ENCODE measurements at places on chromosomes 6 and 20.

DNA sequence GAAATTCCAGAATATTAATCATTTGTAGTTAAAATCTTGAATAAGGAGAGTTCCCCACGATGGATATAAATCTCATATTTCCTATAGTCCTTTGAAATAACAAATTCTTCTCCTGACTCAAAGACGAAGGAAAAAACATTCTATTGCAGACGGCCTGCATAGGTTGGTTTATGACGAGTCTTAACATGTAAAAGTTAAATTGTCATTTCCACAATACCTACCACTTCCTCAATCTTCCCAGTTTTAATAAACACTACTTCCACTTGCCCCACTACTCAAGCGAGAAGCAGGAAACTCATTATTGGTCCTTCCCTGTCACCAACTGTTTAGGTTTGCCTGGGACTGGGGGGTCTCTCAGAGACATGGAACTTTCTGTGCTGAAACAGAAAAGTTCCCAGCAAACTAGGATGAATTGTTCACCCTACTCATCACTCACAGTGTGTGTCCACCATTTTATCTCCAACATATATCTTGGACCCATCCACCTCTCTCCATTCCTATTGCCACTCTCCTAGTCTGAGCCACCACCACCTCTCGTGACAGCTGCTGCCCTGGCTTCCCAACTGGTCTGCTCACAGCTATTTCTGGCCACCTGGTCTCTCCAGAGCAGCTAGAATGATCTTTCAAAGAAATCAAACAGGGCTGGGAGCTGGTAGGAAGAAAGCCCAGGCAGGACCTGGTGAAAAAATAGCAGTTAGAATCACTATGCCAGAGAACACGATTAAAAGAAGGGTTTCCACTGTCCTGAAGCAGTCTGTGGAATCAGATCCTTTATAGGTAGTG is 15.1 kb upstream of the ZSCAN9 start:
- DNase-seq: no peak

GRCh38 chr6:40398810-40399477 is 188.2 kb downstream of the LRFN2 start:
- no peak for DNase-seq

DNA sequence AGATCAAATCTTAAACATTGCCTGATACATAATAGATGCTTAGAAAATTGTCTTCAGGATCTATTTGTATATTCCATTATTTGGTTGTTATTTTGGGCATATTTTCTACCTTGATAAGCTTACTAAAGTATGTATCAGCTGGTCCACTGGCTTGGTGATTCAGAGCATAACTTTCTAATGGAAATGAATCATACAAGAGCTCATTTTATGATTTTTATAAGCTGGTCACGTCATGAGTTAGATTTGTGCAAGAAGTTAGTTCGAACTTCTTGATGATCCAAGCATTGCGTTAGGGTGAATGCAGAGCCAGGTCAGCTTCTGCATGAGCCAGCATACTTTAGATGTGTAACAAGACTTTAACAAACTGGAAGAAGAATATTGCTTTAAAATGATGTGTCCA is 144.5 kb upstream of the FLRT3 start:
- peak; percentile 72 for DNase-seq

DNA sequence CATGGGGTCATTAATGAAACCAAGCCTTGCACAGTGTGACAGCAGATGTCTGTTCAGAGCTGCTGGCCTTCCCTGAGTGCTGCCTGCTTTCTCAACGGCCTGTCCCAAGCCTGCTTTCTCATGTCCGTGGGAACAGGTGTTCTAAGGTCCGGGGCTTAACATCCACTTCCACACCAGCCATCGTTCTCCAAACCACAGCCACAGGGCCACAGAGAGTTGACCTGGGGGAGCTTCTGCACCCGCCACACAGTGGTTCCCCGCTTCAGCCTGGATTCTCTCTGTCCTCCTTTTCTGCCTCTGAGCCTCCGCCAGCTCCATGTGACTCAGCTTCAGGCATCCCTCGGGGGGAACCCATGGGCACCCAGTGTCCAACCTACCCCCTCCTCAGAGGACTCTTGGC is 26.9 kb upstream of the PPP1R3G start:
- DNase-seq: no peak

- DNase-seq: no peak
Measured at GRCh38 chr6:157991067-157991432, 9.4 kb downstream of the SYNJ2 start.

- no peak for DNase-seq
Measured at GRCh38 chr20:63291811-63292210, 1.2 kb upstream of the COL20A1 start.

GRCh38 chr6:154002894-154003293 is 36.1 kb upstream of the OPRM1 start:
- no peak for DNase-seq

DNA sequence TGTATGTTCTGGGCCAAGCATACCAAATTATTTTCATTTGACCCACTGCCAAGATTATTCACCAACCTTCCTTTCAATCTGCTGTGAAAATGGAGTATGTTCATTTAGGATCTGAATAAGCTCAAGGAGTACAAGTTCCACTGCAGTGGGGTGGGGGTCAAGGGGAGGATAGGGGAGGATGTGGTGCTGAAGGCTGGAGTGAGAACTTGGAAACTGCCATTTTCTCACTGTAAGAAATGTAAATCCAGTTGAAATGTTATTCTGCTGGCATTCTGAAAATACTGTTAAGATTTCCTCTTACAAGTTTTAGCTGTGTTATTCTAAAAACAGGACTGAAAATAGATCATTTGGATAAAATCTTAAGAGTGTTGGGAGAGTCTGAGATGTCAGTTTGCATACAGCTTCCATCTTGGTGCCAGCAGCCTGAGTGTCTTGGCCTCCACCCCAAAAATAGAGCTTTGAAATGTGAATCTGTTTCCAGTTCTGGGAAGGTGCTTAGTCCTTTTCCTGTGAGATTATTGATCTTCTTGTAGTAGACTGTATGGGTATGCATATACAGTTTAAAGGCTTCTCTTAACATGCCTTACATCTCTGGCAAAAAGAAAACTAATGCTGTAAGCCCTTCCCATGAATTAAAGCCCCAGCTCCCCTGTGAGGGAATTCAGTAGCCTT is 84.3 kb downstream of the CTNNBL1 start:
- no peak for DNase-seq

DNA sequence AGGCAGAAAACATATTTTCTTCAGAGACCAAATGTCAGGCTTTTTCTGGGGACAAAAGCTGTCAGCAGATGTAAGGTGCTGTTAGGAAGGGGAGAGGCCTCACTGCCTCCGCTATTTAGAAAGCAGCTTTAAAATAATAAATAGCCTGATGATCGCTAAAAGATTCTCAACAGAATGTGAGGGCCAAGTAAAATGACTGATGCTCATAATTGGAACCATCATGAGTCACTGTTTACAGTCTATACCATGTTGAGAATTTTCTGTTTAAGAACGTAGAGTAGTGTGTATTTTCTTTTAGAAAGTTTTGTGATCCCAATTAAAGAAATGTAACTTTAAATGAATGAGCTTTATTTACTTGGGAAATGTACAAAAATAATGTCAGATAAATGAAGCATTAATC is 220.0 kb downstream of the CLIC5 start:
- no peak for DNase-seq

- no peak for DNase-seq
Measured at GRCh38 chr6:145890422-145890821, 73.7 kb downstream of the SHPRH start.

DNA sequence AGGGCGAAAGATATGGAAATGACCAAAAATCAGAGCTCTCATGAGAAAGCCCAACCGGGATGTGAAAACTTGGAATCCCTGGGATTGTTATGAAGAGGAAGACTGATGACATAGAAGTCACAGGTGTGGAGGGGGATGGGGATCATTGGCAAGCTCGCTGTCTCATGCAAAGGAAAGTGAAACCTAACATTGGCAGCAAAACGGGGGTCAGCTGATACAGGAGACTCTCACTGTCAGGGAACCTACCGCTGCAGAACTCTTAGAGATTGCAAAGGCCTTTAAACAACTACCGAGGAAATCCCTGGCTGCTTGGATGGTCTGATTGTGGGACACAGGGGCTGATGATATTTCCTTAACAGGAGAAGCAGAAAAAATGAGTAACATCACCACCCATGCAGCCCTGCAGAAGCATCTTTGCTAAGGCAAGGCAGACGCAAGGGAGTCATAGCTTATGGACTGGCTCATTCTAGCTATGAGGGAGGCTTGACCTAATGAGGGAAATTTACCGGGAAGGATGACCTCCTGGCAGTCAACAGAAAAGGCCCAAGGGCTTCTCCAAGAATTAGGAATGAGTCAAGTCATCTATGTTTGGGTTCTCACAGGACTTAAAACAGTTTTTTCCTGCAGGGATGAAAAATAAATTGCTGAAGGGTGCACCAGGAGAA is 7.0 kb downstream of the MUC21 start:
- DNase-seq: peak; percentile 16

DNA sequence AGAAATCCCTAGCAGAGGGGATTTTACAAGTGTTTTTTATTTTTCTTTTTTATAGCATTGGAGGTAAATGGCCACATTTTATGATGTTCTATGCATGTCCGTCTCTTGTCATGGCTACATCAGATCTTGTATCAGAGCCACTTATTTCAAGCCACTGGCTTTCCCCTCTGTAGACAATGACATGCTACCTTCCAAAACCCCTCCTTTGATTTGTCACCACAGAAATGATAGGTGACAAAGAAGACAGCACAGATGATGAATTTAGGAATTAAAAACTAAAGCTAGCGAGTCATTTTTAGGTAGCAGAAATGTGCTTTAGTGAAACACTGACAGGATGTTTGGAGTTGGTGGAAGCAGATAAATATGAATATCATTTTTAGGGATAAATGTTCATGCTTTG is 20.8 kb downstream of the PLCB1 start:
- DNase-seq: no peak

DNA sequence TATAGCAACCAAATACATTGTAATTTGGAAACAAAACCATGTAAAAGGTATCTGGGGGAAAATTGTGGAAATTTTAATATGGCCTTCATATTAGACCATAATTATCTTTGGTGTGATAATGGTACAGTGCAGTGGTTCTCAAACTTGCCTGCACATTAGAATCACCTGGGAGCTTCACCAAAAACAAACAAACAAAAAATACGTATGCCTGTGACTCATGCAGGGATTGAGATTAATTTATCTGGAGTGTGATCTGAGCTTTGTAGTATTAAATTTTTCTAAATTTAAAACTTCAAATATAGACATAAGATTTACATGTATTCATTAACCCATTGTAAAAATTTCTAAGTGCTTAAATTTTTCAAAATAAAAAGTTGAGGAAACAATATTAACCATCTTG is 31.5 kb downstream of the ARHGAP18 start:
- DNase-seq: no peak

DNA sequence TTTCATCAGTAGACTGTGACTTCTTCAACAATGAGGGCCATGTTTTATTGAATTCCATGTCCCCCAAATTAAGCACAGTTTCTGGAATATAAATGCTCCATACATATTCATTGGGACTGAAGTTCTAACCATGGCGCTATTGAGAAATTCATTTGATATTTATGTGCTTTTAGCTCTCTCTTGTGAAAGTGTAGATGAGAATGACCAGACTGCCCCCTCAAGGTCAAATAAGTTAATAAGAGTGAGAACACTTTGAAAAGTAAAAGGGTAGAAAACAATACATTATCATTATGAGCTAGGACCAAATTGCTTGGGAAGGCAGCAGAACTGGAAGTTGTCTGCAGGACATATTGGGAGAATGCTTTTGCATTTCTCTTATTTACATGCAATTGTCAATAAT is 597.9 kb downstream of the EPM2A start:
- peak; percentile 28 for DNase-seq

DNA sequence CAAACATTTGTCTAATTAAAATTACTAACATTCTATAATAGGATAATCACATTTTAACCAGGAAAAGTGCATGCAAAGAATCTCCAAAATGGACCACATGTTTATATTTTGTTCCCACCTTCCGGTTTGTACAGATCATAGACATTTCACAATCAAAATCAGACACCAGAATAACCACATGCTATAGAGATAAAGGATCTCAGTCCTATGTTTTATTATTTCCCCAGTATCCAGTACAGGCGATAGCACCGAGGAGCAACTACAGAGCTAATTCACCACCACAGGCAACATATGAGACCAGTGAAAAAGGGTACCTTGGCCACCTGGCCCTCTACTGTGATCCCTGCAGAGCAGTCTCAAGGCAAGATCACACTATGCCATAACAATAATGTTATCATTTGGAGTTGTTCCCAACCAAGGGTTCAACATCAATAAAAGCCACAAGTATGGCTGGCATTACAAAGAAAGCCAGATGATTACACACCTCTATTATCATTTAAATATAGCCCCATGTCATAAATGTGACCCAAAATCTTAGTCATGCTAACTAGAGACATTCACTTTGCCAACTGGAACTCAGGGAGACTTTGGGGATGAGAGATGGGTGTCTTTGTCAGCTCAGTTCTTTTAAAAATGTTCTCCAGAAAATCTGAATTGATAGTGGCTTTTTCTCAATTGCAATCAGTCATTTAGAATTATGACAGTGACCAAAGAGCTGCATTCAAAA is 46.7 kb downstream of the RALGAPA2 start:
- no peak for DNase-seq

- DNase-seq: peak; percentile 28
Measured at GRCh38 chr6:89385156-89385667, 26.9 kb downstream of the RRAGD start.

- DNase-seq: peak; percentile 53
Measured at GRCh38 chr6:168956141-168956838, 297.4 kb downstream of the THBS2 start.

DNA sequence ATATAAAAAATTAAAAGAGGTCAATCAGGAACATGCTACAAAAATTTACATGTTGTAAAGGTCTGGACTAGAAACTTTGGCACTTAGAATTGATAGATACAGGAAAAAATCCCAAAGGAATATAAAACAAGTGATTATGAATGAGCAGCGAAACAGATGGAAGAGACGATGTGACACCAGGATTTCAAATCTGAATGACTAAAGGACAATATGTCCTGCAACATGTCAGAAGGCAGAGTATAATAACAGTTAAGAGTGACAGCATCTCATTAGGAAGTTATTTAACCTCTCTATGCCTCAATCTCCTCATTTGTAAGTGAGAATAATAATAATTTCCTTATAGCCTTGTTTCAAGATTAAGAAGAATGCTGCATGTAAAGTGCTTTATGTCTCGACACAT is 50.3 kb downstream of the FRK start:
- DNase-seq: no peak

GRCh38 chr20:32810941-32811340 is 8.8 kb upstream of the MAPRE1 start:
- no peak for DNase-seq

GRCh38 chr20:36128463-36129159 is 25.9 kb upstream of the EPB41L1 start:
- DNase-seq: peak; percentile 61

- DNase-seq: no peak
Measured at GRCh38 chr20:10925767-10926166, 252.0 kb upstream of the JAG1 start.

- DNase-seq: no peak
Measured at GRCh38 chr20:63703976-63704748, 3.6 kb downstream of the ARFRP1 start.

DNA sequence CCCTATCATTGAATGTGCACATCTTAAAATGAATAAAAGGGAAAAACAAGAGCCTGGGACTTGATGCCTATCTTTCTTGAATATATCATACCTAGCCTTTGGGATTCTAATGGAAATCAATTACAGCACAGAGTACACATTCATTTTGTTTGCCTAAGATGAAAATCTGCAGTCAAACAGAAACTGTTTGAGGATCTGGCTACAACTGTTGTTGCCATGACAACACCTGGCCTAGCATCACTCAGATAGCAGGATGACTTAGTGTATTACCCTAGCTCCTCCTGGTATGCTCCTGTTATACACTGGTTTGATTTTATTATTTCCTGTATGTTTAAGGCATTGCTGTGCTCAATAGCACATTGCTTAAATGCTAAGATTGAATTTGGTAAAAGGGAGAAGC is 71.5 kb upstream of the LAMP5 start:
- peak; percentile 23 for DNase-seq
